ENCODE measurements at places on chromosomes 4 and X. TPM values are rescaled to one million over a fixed set of nuclear protein-coding genes. Genes with fewer than 3 reads are reported as not detected.

- H3K27ac ChIP-seq, result no peak overlapping the region
- no peaks in the 10 kb centered on the region for H3K27me3 ChIP-seq
- no peaks in the 10 kb centered on the region for H3K36me3 ChIP-seq
- no peaks in the 10 kb centered on the region for H3K4me1 ChIP-seq
- H3K4me3 ChIP-seq, result no peak overlapping the region
- no peak for DNase-seq
Observed at GRCh38 chr4:181619651-181620050, 623.6 kb upstream of the TENM3 start.

The MSMO1 gene
- total RNA-seq, result 180 TPM

DNA sequence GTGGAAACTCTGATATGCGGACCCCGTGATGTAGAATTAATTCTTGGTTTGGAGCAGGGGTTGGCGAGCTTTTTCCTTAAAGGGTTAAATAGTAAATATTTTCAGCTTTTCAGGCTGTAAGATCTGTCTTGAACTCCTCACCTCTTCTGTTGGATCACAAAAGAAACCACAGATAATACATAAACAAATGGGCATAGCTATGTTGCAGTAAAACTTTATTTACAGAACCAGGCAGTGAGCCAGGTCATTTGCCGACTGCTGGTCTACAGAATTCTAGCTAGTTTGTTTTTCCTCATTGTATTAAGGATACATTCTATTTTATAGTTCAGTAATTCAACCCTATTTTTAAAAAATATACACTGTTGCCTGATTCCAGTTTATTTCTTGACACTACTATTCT lies 116.6 kb downstream of the PAPSS1 start:
- H3K36me3 ChIP-seq, result no peaks in the 10 kb centered on the region
- no peaks in the 10 kb centered on the region for H3K4me1 ChIP-seq
- H3K27me3 ChIP-seq, result no peaks in the 10 kb centered on the region

- peaks cover 3% of the 10 kb centered on the region for H3K27me3 ChIP-seq
- H3K4me1 ChIP-seq, result peaks cover 3% of the 10 kb centered on the region
- H3K36me3 ChIP-seq, result no peaks in the 10 kb centered on the region
- no peak overlapping the region for H3K4me3 ChIP-seq
- H3K27ac ChIP-seq, result no peak overlapping the region
- DNase-seq, result no peak
Observed at GRCh38 chrX:40683245-40683644, 35.9 kb upstream of the CXorf38 start.

- no peaks in the 10 kb centered on the region for H3K4me1 ChIP-seq
- H3K36me3 ChIP-seq, result no peaks in the 10 kb centered on the region
- no peak for DNase-seq
- no peaks in the 10 kb centered on the region for H3K27me3 ChIP-seq
Observed at GRCh38 chrX:11724122-11725017, 33.7 kb upstream of the MSL3 start.

- DNase-seq, result no peak
- H3K4me3 ChIP-seq, result peak overlapping the region; percentile 34
- no peaks in the 10 kb centered on the region for H3K36me3 ChIP-seq
- H3K27ac ChIP-seq, result no peak overlapping the region
- H3K4me1 ChIP-seq, result peaks cover 20% of the 10 kb centered on the region
Observed at GRCh38 chr4:61540944-61541343, 340.8 kb downstream of the ADGRL3 start.

DNA sequence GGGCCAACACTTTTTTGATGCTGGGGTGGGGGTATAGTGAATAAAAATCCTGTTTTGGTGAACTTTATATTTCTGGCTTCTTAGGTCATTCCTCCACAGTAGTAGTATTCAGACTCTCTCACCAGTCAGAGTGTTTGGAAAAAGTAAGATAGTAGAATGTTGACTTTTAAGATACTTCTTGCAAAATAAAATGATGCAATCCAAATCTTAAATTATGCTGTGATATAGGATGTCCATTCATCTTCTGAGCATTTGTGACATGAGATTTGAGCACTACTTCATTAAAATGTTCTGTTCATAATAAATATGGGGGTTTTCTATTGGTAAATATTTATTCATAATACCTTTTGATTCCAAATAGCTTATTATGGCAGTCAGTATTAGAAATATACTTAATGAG lies 70.1 kb downstream of the BMP2K start:
- H3K27me3 ChIP-seq, result no peaks in the 10 kb centered on the region
- H3K27ac ChIP-seq, result no peak overlapping the region
- no peak overlapping the region for H3K4me3 ChIP-seq
- H3K4me1 ChIP-seq, result no peaks in the 10 kb centered on the region
- H3K36me3 ChIP-seq, result no peaks in the 10 kb centered on the region
- DNase-seq, result no peak

The STK26 gene
- total RNA-seq, result 1.7 TPM

DNA sequence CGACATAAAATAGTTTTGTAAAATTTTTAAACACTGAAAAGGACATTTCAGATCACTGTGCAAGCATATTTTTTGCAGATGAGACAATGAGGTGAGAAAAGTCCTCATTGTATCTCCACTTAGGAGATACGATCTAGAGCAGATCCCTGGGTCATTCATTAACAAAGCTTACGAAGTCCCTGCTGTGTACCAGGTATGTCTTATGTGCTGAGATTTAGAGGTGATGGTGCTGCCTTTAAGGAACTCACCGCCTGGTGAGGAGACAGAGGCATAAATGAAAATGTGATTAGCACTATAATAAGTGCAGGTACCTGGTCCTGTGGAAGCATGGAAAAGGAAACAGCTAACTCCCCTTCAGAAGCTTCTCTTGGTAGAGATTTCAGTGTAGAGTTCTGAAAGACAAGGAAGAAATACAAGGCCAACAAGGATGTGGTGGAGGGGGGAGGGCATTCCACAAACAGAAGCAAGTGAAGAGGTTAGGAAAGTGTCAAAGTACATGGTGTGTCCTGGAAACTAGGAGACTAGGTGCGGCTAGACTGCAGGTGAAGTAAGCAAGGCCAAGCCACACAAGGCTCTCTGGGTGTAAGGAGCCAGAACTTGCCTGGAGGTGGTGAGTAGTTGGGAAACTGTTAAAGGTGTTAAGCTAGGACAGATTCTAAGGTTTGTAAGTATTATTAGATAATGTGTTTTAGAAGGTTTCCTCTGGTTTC lies 1.5 kb upstream of the NDNF start:
- H3K27me3 ChIP-seq, result peaks cover 8% of the 10 kb centered on the region
- peaks cover 2% of the 10 kb centered on the region for H3K4me1 ChIP-seq
- H3K36me3 ChIP-seq, result no peaks in the 10 kb centered on the region
- no peak for DNase-seq
- H3K4me3 ChIP-seq, result peak overlapping the region; percentile 16

All from glutamatergic neuron (in vitro differentiated cells).